ENCODE measurements at places on chromosomes 11 and 22.
A peak's percentile ranks its signal among the peaks of the same experiment; 100 is the strongest.

- no peak for DNase-seq
Measured at GRCh38 chr11:23311986-23312940, 452.0 kb upstream of the CCDC179 start.

GRCh38 chr11:10355257-10355661 is 50.4 kb downstream of the ADM start:
- peak; percentile 32 for DNase-seq

- no peak for DNase-seq
Measured at GRCh38 chr11:107263844-107264563, 193.6 kb downstream of the CWF19L2 start.

- peak; percentile 5 for DNase-seq
Measured at GRCh38 chr11:105968021-105968697, 53.9 kb downstream of the MSANTD4 start.

GRCh38 chr11:73167363-73167954 is 25.3 kb upstream of the FCHSD2 start:
- DNase-seq: no peak
